ENCODE measurements at places on chromosomes 5 and 9. TPM values are rescaled to one million over a fixed set of nuclear protein-coding genes. Genes with fewer than 3 reads are reported as not detected.

SLC6A3 gene
- polyA plus RNA-seq = 0.41 TPM

IFNA13 gene
- polyA plus RNA-seq = not detected

ZNF366 gene
- 4.0 TPM for polyA plus RNA-seq

GMCL2 gene
- polyA plus RNA-seq = 0.06 TPM

FCN2 gene
- 0.52 TPM for polyA plus RNA-seq

ADAMTSL1 gene
- polyA plus RNA-seq = 16.1 TPM

KIF20A gene
- polyA plus RNA-seq = 44.0 TPM

CDH9 gene
- 13.5 TPM for polyA plus RNA-seq

Measured in right renal cortex interstitium (tissue), 3 donors.